ENCODE measurements at places on chromosomes 4 and X.

DNA sequence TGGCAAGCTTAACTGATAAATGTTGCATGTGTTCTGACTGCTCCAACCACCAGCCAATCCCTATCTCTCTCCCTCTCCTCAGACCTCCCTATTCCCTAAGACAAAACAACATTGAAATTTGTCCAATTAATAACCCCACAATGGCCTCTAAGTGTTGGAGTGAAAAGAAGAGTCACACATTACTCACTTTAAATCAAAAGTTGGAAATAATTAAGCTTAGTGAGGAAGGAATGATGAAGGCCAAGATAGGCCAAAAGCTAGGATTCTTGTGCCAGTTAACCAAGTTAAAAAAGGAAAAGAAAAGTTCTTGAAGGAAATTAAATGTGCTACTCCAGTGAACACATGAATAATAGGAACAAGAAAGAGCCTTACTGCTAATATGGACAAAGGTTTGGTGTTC, 55.6 kb downstream of the FBXW7 start:
- DNase-seq = no peak

DNA sequence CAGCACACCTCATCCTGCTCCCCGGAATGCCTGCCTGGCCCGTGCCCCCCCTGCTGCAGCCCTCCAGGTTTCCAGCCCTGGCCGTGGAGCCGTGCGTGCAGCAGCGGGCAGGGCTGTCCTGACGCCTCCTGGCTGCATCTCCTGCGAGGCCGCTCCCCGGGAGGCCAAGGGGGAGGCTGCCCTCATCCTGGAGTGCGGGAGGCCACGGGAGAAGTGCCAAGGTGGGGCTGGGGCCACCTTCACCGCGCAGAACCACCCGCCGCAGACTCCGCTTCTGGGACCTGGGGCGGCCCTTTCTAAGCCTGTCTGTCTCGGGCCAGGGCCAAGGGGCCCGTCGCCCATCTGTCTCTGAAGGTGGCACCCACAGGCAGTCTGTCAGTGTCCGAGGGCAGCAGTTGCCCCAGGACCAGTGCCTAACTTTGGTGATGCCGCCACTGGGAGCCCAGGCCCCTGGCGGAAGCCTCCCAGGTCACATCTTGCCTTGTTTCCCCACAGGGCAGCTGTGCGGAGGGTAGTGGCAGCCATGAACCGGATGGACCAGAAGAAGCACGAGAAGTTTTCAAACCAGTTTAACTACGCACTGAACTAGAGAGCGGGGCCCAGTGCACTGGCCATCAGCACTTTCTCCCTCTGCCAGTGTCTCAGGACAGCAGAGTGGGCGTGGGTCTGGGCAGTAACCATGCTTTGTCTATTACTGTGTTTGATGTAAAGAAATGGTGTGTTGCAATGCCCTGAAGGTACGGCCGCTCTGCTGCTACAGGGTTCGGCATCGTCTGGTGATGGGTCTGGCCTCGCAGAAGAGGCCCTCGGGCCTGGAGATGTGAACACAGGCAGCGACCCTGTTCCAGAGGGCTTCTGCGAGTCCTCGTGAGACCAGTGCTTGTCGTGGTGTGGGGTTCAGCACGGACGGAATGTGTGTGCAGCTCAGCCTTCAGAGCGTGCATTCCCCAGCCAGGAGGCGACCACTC, 20.6 kb downstream of the NKX1-1 start:
- DNase-seq = no peak

- DNase-seq = no peak
Measured at GRCh38 chrX:120677004-120677652, 47.3 kb upstream of the C1GALT1C1 start.

GRCh38 chrX:74179499-74179898, 124.5 kb upstream of the ZCCHC13 start:
- no peak for DNase-seq

- no peak for DNase-seq
Measured at GRCh38 chr4:140816806-140817510, 60.8 kb upstream of the TBC1D9 start.

- DNase-seq = no peak
Measured at GRCh38 chrX:17368002-17368401, 7.0 kb upstream of the NHS start.

- peak; percentile 44 for DNase-seq
Measured at GRCh38 chr4:9970399-9971011, 50.8 kb downstream of the SLC2A9 start.

DNA sequence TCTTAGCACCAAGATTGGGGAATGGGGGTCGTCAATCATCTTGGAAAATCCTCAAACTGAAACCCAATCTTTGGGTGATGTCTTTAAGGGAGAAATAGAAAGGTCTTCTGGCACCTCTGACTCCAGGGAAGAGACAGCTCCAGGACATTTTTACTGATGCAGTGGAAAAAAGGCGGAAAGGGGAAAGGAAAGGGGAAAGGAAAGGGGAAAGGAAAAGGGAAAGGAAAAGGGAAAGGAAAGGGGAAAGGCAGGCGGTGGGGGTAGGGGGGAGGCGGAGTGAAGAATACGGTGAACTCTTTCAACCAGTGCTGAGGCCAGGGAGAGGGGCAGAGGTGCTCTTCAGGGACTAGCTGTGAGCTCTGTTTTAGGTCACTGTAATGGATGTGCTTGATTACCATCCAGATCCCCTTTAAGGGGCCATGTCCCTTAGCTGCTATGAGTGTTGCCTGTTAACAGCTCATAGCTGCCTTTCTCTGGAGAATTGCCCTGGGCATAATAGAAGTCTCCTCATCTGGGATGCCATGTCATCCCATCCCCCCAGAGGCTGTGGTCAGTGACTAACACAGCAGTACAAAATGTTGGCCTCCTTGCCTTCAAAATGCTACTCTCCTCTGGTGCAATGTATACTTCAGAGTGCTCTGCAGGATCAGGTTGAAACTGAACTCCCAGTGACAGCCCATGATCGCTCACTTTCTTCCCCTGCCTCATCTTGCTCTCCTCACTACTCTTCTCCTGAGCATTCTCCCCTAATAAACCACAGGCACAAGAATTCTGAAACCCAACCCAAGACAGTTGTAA, 92.4 kb upstream of the AP1S2 start:
- DNase-seq = no peak

DNA sequence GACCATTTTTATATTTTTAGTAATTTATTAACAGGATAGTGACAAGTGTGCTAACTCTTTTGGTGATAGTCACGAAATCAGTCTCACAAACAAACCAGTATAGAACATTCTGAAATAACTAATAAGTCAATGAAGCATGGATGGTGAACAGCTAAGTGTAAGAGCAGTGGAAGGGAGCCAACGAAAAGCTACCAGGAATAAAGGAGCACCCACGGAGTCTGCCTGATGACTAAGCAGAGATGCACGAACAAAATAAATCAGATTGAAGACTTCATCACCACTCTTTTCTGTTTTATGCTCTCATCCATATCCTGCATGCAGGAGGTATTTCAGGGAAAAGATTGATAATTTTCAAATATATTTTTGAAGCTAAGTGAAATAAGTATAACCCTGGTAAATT, 891.1 kb upstream of the HS3ST1 start:
- DNase-seq = no peak

GRCh38 chr4:10017037-10017893, 4.0 kb downstream of the SLC2A9 start:
- DNase-seq = no peak

DNA sequence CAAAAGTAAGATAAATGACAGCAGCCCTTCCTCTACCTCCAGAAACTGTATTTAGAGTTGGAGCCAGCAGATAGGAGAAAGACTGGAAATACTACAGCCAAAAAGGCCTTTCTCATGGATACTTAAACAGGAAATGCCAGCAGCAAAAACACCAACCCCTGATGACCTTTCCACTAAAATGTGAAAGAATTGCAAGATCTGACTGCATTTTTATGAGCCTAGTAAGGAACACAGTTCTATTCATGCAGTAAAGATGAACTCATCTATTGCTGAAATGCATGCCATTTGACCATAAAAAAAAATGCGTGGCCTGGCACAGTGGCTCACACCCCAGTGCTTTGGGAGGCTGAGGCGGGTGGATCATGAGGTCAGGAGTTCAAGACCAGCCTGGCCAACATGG, 19.9 kb downstream of the ABCG2 start:
- DNase-seq = no peak

GRCh38 chr4:160319221-160319867, 1216.5 kb downstream of the RAPGEF2 start:
- no peak for DNase-seq

DNA sequence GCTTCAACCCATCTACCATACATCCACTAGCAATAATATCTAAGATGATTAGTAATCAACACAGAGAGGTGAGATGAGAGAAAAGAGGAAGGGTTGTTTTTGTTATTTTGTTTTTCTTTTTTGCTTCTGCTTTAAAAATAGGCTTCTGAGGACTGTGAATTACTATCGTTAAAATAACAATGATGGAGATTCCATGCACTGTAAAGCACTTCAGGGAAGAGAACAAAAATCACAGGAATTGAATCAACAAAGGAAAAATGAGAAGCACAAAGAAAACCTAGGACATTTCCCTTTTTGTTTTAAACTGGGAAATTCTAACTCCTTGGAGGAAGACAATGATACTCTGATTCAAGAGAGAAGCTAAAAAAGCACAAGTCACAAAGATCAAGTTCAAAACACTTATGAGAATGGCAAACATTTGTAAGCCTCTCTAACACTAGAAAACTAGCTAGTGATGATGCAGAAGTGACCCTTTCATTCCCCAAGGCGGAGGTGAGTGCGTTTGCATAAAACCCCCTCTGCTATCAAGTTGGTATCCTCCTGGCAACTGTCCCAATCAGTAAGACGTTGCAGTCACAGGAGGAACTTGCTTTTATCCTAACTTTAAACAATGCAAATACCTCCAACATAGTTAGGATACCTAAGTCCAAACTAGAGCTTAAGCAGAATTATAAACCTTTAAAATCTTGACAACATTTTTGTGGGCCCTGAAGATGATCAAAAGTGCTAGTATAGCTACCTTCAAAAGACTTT, 308.5 kb downstream of the CAMK2D start:
- no peak for DNase-seq

DNA sequence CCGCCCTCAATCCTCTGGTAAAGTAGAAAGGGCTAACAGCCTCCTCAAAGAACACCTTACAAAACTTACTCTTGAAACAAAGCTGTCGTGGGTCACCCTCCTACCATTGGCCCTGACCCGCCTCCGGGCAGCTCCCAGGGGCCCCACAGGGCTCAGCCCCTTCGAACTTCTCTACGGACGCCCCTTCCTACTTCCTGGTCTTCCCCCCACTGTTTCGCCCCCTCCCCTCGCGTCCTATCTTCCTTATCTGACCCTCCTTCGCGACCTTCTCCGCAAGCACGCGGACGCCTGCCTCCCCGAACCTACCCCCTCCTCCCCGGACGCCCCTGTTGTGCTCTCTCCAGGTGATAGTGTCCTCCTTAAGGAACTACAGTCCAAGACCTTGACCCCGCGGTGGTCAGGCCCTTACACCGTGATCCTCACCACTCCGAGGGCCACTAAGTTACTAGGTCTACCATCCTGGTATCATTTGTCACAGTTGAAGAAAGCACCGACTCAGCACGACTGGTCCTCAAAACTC, 963.1 kb downstream of the RPA4 start:
- DNase-seq = no peak

GRCh38 chrX:55120761-55121358, 32.0 kb downstream of the PAGE2 start:
- no peak for DNase-seq

GRCh38 chr4:158964114-158964727, 138.7 kb upstream of the RAPGEF2 start:
- no peak for DNase-seq
